ENCODE measurements at places on chromosomes 12 and 14.

- DNase-seq = peak; percentile 50
These were observed 46.1 kb downstream of the CYP46A1 start for GRCh38 chr14:99729991-99730875.

GRCh38 chr12:121806546-121807423 lies 3.0 kb downstream of the SETD1B start:
- no peak for DNase-seq

GRCh38 chr14:102711946-102712345 lies 65.3 kb upstream of the TRAF3 start:
- DNase-seq = no peak

- DNase-seq = no peak
These were observed 153.7 kb downstream of the PCNX1 start for GRCh38 chr14:71060825-71061455.

DNA sequence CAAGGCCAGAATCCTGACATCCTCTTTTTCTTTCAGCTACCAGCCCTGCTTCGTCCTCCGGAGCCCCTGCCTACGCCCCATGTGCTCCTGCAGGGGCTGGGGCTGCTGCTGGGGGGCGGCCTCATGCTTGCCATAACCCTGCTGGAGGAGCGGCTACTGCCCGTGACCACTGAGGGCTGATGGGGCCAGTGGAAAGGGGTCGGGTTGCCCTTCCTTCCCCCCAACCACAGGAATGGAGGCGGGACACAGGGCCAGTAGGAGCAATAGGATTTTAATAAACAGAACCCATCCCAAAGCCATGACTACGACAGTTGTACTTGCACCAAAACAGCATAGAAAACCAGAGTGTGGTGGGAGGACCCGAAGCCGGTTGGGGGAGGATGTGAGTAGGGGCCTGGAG lies 7.7 kb downstream of the SLC39A5 start:
- DNase-seq = no peak

- peak; percentile 48 for DNase-seq
These were observed 73.1 kb upstream of the CEP83 start for GRCh38 chr12:94532490-94533422.
